ENCODE measurements at places on chromosomes 3 and 15. TPM values are rescaled to one million over a fixed set of nuclear protein-coding genes. Genes with fewer than 3 reads are reported as not detected.

DNA sequence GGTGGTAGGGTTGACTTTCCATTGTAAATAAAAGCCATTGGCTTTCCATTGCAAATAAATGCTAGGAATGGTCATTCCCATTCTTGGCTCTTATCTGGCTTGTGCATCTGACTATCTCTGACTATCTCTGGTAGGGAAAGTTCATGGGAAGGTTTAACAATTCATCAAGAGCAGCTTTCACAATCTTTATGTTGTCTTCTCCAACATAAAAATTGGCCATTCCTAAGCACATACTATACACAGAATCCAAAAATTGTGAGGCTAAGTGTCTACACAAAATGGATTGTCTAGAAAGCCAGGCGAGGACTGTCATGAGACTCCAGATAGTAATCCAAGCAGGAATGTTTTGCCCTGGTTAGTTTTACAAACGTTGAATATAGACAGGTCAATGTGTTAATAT, 54.4 kb upstream of the WNT5A start:
- DNase-seq = no peak

DNA sequence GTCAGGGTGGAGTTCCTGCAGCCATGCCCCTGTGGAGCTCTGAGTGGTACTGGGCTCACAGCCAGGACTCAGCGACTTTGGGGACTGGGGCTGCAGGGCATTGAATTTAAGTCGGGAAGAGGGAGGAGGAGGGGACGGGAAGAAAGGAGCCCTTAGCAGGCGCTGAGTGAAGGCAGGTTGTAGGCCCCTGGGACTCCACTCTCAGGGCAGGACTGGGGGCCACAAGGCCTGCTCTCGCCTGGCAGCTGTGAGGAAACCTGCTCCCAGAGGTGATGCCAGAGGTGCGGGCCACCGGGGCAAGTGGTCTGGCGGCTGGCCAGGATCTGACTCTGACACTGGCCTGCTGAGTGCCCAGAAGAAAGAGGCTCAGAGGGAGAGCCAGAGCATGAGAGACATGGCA, 73.5 kb downstream of the EPHB3 start:
- DNase-seq = no peak

DNA sequence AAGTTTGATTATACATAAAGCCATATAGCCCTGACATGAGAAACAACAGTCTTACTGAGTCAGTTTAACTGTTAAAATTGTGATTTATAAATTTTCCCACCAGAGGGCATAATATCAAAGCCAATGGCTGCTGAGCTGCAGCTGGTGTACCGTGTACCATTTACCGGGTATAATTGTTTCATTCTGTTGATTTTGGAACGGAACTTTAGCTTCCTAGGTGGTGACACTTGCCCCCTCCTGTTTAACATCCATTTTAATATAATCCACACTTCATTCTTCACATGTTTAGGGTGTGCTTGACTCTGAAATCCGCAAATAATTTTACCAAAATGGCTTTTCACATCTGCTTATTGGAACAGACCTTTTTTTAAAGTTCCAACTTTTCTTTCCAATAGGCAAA, 72.8 kb downstream of the SLC9A9 start:
- peak; percentile 15 for DNase-seq

DNA sequence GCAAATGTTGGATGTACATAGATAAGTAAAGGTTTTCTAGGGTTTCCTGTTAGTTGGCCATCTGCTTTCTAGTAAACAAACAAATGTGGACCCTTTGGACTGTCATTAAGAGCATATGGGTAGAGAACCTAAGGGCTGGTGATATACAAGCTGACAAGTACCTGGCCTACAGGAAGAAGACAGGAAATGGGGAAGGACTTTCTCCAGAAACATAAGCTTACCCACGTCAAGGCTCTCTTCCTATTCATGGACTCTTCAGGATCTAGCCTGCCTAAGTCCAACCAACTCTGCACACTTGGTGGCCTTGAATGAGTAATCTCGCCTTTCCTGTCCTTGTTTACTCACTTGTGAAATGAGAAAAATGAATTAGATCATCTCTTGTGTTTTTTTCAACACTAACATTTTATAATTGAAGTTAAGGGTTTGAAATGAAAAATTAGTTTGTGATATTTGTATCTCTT, 22.2 kb upstream of the GOLIM4 start:
- DNase-seq = no peak

- no peak for DNase-seq
Measured at GRCh38 chr3:126063358-126063965, 20.5 kb downstream of the SLC41A3 start.

GRCh38 chr3:139935016-139935865, at the start of gene CLSTN2:
CLSTN2 (plus strand) TSS chr3:139935185.
- peak; percentile 92 for DNase-seq

GRCh38 chr3:38988955-38989354, 62.8 kb downstream of the SCN11A start:
- DNase-seq = no peak

SLC22A13 gene
- 0.24 TPM for total RNA-seq

ZDHHC23 gene
- total RNA-seq = 6.4 TPM

ALG1L2 gene
- 1.7 TPM for total RNA-seq

- no peak for DNase-seq
Measured at GRCh38 chr3:157868196-157868595, 238.0 kb downstream of the SHOX2 start.

TRPM1 gene
- 0.48 TPM for total RNA-seq

MRPS22 gene
- 53.6 TPM for total RNA-seq

CFAP92 gene
- total RNA-seq = 1.7 TPM

GRCh38 chr3:197201791-197202452, 96.5 kb downstream of the DLG1 start:
- DNase-seq = no peak

DNA sequence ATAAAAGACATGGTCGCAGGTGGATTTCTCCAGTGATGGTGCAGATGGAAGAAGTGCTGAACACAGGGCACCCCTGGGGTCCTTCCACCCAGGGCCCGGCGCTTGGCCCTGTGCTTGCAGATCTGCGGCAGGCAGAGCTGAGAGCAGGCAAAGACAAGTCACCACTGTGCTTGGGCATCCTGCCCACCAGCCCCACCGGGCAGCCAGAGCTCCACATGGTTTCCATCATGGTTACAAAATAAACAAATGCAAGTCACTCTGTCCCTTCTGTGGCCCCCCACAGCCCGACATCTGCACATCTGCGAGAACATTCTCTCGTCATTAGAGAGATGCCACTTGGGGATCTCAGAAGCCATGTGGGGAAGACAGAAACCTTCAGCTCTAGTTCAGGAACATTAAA, 37.6 kb upstream of the SFMBT1 start:
- DNase-seq = no peak

GRCh38 chr15:95591886-95592285, 738.6 kb upstream of the NR2F2 start:
- DNase-seq = no peak

GRCh38 chr15:85667491-85668424, 127.0 kb downstream of the KLHL25 start:
- no peak for DNase-seq

DNA sequence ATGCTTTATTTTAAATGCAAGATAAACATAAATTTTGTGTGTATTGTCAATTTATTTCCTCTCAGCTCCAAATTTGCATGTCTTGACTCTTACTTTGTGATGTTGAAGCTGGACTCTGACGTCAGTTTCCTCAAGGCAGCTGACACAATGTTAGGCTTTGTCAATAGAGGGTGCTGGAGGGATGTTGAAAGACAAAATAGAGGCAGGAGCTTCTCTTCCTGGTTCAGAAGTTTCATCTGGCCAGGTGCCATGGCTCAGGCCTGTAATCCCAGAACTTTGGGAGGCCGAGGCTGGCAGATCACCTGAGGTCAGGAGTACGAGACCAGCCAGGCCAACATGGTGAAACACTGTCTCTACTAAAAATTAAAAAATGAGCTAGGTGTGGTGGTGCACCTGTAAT, 408.6 kb downstream of the GBE1 start:
- DNase-seq = peak; percentile 4

DNA sequence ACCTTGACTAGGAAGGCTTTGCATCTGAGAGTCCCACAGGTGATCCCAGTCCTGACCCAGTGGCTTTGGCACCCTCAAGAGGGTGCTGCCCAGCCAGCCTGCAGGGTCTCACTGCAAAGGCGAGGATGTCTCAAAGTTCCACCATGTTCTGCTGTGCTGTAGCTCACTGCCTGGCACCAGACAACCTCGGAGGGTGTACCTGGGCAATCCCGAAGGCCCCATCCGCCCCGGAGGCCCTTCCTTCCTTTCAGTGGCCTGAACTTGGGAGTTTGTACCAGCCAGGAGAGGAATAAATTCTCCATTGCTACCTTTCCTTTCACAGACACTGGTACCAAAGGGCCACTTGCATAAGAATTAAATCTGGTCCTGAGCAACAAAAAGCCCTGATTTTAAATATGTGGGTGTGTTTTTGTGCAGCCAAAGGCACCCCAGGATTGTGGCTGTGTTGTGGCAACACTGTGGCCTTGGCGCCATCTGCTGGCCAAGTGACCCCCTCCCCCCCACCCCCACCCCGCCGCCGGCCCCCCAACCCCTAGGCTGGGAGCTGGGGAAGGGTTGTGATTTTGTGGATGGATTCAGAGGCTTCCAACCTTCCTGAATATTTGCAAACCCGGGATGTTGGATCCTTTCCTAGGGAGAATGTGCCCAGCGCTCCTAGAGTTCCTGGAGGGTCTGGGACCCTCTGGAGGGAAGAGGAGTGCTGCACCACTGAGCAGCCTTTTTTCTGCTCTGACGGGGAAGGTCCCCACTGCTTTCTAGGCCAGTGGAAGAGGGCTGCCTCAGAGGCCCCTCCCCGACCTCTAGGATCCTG, 9.7 kb upstream of the PTPN23 start:
- DNase-seq = peak; percentile 91

POLR2M gene
- 110 TPM for total RNA-seq

ILDR1 gene
- total RNA-seq = 1.1 TPM

- DNase-seq = no peak
Measured at GRCh38 chr15:37715101-37715500, 219.3 kb upstream of the TMCO5A start.

DNA sequence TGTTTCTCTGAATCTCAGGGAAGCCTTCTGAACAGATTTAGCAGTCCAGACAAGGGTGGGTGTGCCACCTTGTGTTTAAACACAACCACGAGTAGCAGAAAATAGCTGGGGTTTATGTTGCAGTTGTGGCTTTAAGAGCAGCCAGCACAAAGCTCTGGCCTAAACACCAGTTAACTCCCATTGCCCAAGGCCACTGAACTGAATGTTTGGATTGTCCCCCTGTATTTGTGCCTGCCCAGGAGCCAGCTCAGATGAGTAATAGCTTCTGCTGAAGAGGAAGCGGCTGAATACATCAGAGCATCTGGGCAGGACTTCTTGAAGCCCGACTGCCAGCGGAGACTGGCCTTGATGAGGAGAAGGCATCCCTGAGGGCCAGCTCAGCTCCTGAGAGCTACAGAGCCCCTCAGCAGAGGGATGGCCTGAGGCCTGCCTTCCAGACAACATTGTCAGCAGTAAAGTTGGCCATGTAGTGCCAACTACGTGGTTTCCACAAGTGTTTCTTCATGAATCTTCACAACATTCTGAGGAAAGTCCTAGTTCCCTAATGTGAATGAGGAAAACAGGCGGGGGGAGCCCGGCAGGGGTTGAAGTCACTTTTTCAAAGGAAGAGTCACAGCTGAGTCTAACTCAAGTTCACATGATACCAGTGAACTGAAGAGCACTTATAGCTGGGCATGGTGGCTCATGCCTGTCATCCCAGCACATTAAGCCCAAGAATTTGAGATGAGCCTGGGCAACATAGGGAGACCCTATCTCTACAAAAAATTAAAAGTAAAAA, 65.8 kb upstream of the ZBTB38 start:
- no peak for DNase-seq

SH2D7 gene
- not detected for total RNA-seq

EPHA6 gene
- 1.0 TPM for total RNA-seq

ACAA1 gene
- 15.7 TPM for total RNA-seq

MINAR1 gene
- total RNA-seq = 1.0 TPM

SLC26A6 gene
- total RNA-seq = 70.5 TPM

DNA sequence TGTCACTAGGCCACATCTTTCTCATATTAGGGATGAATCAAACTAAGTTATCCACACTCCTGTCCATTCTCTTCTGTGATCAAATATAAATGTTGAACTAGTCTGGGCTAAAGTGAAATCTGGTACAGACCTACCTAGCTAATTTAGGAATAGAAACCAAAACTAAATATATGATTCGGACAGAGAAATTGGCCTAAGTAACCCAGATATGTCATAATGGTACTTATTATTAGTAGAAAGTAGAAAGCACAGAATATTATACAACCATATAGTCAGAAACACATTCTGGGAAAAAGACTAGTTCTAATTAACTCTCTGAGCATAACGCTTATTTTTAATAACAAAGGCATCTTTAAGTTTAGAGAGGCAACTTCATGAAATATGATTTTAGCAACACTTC, 389.0 kb downstream of the LSAMP start:
- DNase-seq = no peak

- DNase-seq = peak; percentile 51
Measured at GRCh38 chr15:83565553-83566159, 88.3 kb upstream of the ADAMTSL3 start.

STRIT1 gene
- total RNA-seq = not detected

DNA sequence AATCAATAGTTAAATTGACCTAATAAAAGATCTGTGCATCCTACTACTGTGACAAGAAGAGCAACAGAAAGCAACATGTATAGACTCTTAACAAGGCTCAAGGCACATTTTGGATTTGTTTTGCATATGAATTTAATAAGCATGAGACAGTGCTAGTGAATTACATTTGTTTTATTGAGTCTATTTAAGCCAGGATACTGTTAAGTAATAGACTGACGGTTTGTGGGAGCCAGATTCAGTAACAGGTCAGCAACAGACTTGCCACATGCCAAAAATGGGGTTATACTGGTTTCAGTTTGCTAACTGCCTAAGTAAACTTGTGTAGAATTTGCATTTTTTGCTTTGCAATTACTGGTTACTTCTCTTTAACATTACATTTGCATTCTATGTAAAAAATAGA, 54.0 kb downstream of the MBNL1 start:
- DNase-seq = no peak

DNA sequence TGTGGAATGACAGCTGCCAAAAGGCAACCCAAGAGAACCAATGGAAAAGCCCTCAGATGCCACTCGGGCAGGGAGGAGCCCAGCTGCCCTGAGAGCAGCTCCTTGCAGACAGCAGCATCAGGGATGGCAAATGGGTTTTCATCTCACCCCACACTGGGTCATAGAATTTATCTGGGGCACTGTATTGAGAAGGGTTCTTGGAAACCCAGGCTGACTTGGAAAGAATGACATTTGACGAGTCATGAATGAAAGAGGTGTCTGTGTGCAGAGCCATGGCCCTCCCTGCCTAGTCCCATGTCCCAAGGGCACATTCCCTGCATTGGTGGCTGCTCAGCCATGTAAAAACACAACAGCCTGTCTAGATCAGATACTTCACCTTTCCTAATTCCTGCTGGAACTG, 157.9 kb upstream of the BHLHE40 start:
- DNase-seq = no peak
